ENCODE measurements at places on chromosomes 1 and 21. TPM values are rescaled to one million over a fixed set of nuclear protein-coding genes. Genes with fewer than 3 reads are reported as not detected.

DNA sequence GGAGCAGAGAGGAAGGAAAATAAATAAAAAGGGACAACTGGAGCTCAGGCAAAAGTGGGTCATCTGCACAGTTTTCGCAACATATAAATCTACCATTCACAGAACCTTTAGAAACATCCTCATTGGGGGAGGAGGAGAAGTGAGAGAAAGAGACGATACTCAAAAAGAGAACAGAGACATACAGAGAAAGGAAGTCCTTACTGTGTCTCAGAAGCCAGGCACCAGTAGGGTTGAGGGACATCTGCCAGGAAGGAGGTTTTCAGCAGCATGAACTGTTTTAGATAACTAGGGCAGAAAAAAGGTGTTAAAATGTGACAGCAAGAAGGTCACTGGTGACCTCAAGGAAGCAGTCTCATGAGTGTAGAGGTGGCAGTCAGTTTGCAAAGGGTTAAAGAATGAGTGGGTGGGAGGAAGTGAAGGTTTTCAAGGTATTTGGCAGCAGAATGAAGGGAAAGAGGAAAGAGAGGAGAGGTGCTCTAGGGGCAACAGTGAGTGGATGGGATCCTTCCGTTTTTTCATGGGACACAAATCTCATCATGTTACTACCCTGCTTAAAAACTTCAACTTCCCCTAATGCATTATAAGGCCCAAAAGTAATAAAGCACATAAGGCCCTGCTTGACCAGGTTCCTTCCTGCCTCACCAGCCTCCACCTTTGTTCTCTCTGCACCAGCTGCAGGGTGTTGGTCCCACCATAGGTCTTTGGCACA, 9.5 kb downstream of the JAK1 start:
- no peak for DNase-seq

- DNase-seq, result peak; percentile 31
Measured at GRCh38 chr21:15706696-15707095, 23.1 kb upstream of the USP25 start.

- peak; percentile 46 for DNase-seq
Measured at GRCh38 chr1:116152950-116153691, 41.9 kb downstream of the MAB21L3 start.

DNA sequence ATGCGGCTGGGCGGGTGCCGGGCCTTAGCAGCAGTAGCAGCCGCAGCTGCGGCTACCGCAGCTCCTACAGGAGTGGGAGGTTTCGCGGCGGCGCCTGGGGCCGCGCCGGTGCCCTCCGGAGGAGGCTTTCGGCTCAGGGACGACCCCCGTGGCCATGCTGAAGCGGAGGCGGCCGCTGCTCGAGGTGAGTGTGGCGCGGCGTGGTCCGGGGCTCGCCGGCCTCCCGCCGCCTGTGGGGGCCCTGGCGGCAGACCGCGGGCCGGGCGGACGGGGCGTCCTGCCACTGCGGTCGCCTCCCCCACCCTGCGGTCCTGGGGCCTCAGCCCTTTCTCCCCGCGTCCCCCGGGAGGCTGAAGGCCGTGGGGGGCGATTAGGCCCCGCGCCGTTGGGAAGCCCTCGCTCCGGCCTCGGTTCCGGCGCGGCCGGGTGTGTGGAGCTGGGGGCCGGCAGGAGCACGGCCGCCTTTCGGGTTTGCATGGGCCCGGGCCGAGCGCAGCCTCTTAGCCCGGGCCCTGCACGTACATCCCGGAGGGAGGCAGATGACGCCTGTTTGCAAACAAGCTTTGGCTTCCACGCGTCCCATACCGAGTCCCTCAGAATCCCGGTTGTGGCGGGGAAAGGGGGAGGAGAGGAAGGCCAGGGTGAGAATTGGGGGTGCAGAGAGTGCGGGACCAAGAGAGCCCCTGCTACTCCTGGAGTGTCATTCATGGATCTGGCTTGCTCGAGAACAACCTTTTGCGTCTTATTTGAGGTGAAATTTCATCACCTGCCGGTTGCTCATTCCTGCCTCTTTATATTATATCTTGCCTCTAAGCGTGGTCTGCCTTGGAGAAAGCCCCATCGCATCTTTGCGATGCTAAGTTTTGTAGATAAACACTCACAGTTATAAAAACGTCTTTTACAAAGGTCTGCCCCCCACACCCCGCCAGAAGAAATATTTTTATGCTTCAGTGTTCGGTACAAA, 613 bp downstream of the ZFYVE9 start:
- DNase-seq, result peak; percentile 66

DNA sequence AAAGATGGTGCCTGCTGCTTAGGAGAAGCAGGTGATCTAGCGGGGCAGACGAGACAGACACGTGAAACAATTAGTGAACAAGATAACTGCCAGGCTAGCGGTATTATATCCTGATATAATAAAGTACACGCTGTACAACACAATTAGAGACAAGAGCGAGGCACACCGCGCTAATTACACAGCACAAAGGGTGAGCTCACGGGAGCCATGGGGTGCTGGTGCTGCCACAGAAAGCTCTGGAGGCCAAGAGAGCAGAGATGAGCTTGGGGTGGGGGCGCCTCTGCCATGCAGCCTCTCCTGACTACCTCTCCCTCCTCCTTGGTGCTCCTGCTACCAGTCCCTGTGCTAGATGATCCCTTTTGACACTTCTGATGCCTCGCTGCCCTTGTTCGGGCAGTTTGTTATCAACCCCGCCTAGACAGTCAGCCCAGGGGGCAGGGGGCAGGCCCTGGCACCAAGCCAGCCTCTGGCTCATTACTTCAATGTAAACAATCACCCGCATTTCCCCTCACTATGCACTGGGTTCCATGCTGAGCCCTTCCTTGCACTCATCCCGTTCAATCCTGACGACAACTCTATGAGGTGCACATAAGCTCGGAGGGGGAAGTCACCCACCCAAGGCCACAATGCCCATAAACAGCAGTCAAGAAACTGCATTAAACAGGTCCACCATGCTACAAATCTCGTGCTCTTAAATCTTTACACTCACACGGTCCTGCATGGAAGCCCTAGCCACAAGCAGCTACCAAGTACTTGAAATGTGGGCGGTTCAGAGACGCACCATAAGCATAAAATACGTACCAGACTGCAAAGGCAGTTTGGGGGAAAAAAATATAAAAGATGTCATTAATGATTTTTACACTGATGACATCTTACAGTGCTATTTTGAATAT, 103.0 kb downstream of the SSBP3 start:
- DNase-seq, result no peak

GRCh38 chr21:26967062-26967913, at the start of gene ADAMTS5:
TSS of gene ADAMTS5 (minus strand) at chr21:26967088. CDS start at chr21:26966391, 697 bp downstream.
- peak; percentile 55 for DNase-seq

DNA sequence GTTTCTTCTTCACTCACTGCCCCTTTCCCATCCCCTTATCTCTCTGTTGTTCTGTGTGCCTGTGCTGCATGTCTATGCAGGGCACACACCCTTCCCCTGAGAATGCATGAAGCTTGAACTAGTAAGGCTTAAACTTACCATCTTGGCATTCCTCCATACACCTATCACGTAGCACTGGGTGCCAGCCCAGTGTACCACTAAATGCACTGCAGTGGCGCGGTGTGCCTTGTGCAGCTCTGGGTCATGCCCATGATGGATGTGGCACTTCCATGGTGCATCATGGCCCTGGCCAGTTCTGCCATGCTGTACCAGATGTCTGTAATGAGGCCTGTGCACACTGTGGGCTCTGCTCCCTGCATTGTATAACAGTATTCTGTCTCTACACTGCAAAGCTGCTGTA, 10.7 kb downstream of the PTPRU start:
- no peak for DNase-seq

GRCh38 chr1:235527196-235527814, 23.1 kb upstream of the B3GALNT2 start:
- DNase-seq, result no peak

DNA sequence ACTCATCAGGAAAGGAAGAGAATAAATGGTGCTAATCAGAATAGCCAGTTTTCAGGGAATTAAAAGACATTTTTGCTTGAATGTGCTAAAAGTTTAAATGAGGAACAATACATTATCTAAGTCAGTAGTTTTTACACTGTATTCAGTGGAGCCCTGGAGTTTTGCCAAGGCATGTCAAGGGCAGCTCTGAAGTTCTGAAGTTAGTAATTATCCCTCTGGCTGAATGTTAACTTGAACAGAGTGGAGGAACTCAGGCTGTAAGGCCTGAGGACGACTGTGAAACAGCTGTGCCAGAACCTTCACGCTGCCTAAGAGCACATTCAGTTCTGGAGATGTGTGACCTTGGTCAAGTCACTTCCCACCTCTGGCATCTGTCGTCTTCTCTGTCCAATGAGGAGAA, 68.1 kb downstream of the EDEM3 start:
- DNase-seq, result peak; percentile 29

- DNase-seq, result no peak
Measured at GRCh38 chr1:181783208-181783607, 278.3 kb downstream of the ZNF648 start.

GRCh38 chr1:235872270-235872669, 5.6 kb upstream of the LYST start:
- DNase-seq, result no peak

BRDT gene
- total RNA-seq, result not detected

CD164L2 gene
- total RNA-seq, result 0.51 TPM

OR2L8 gene
- not detected for total RNA-seq
